Heart left ventricle (tissue), 16 donors: ENCODE measurements at places on chromosomes 1 and 21. TPM values are rescaled to one million over a fixed set of nuclear protein-coding genes. Genes with fewer than 3 reads are reported as not detected.

KIF17 gene
- polyA plus RNA-seq, result 3.4 TPM

DCDC2B gene
- not detected for polyA plus RNA-seq

SHE gene
- polyA plus RNA-seq, result 17.7 TPM

ASPM gene
- polyA plus RNA-seq, result 0.08 TPM

KRTAP7-1 gene
- not detected for polyA plus RNA-seq

NKAIN1 gene
- not detected for polyA plus RNA-seq

CD52 gene
- polyA plus RNA-seq, result 26.1 TPM
